ENCODE measurements at places on chromosomes 2 and 18.

DNA sequence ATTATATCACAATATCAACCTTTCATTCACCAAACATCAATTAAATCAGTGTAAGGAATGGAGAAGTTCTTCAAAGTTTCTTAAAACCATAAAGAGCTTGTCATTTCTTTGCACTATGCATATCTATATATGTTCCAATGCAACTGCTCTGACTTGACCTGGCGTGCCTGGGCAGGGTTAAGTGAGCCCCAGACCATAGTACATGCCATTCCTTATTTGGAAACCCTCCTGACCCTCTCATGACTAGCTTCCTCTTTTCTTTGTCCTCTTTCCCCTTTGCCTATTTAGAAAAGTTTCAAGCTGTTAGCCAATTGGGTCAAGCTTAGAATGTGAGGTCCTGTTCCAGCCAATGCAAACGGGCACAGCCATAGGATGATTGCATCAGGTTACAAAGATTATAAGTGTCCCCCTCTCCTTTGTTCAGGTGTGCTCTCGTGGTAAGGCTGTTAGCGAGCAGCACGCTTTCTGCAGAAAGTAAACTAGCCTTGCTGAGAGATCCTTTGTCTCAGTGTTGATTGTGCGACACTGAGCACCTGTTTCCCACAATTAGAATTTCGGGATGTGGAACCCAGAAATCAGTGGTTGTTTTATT is 78.2 kb upstream of the UXS1 start:
- DNase-seq, result no peak

DNA sequence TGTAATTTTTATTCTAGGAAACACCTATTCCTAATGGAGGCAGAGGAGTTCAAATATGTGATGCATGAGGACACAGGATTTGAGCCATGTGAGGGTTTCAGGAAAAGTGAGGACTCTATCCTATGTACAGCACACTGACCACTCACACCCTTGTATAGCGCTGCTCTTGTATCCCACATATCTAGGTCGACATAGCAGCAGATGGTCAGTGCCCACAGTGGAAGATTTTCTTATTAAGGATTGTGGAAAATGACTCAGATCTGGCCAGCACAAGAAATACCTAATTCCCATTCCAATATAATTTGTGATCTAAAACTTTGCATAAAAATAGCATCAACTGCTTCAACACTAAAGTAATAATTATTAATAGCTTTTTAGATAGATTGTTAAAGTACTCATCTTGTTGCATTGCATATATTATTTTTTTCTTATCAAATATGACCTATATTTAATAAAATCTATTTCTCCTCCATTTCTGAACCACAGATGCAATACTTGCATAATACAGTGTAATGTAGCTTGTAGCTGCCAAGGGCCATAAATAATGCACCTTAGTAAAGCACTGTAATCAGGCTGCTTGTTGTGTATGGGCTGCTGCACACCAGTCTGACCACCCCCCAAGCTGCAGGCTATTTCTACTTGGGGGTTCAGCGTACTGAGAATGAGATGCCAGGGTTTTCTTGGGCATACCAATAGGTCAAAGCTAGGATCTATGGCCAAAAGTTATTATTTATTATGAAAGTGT is 442.2 kb upstream of the CWC22 start:
- no peak for DNase-seq

GRCh38 chr2:136254681-136255080 is 136.7 kb upstream of the CXCR4 start:
- DNase-seq, result no peak

- peak; percentile 33 for DNase-seq
Observed at GRCh38 chr2:46535360-46535759, 56.0 kb downstream of the TMEM247 start.

- DNase-seq, result no peak
Observed at GRCh38 chr2:187566266-187566665, 12.0 kb upstream of the TFPI start.

DNA sequence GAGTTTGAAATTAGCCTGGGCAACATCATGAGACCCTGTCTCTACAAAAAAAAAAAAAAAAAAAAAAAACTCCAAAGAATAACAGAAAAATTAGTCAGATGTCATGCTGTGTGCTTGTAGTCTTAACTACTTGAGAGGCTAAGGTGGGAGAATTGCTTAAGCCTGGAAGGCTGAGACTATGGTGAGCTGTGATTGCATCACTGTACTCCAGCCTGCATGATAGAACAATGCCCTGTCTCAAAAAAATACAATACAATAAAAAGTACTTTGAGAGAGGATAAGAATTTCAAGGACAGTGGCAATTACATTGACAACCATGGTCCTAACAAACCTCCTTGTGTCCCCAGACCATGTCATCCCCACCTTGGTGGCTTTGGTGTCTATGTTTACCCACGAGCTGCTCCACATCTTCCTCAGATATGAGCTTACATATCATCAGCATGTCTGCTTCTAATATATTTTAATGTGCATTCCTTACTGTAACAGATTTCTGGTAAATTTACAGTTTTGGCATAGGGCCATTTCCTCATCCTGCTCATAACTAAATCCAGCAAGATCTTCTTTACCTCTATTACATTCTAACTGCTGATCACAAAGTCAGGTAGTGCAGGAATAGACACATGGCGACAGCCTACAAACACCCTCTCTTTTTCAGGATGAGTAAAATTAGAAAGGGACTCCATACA is 437.7 kb upstream of the HNRNPA3 start:
- DNase-seq, result no peak

- no peak for DNase-seq
Observed at GRCh38 chr2:157497638-157498314, 53.9 kb upstream of the CYTIP start.

- DNase-seq, result no peak
Observed at GRCh38 chr18:79647307-79647706, 32.3 kb upstream of the CTDP1 start.

DNA sequence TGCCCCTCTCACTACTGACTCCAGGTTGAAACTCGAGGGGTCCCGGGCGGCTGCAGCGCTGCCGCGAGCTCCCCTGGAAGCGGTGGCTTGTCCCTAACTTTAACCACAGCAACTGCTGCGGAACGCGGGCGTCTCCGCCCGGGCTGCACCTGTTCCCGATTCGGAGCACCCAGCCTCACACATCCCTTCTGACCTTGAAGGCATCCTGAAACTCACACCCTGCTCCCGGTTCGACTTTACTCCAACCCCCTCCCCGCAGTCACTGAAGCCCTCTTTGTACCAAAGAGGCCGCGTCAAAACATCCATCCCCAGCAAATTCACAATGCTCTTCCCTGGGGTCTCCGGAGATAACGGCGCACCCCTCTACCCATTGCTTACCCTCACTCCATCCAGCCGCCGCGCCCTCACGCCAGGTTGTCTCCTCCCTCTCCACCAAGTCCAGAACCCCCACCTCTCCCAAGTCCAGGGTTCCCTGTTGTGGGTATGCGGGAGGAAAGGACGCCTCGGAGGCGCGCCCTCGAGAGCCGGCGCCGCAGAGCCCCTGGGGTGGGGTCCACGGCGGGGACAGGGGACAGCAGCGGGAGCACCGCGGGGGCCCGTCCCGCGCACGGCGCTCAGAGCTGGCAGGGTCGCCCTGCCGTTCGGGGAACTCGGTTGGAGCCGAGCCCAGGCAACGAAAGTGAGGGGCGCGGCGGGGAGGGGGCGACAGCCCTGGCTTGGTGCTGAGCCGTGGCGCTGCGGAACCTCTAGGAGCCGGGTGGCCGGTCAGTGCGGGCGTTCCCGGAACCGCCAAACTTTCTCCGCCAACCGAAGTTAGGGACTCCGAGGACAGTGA is 934 bp downstream of the MYO5B start:
- DNase-seq, result no peak

DNA sequence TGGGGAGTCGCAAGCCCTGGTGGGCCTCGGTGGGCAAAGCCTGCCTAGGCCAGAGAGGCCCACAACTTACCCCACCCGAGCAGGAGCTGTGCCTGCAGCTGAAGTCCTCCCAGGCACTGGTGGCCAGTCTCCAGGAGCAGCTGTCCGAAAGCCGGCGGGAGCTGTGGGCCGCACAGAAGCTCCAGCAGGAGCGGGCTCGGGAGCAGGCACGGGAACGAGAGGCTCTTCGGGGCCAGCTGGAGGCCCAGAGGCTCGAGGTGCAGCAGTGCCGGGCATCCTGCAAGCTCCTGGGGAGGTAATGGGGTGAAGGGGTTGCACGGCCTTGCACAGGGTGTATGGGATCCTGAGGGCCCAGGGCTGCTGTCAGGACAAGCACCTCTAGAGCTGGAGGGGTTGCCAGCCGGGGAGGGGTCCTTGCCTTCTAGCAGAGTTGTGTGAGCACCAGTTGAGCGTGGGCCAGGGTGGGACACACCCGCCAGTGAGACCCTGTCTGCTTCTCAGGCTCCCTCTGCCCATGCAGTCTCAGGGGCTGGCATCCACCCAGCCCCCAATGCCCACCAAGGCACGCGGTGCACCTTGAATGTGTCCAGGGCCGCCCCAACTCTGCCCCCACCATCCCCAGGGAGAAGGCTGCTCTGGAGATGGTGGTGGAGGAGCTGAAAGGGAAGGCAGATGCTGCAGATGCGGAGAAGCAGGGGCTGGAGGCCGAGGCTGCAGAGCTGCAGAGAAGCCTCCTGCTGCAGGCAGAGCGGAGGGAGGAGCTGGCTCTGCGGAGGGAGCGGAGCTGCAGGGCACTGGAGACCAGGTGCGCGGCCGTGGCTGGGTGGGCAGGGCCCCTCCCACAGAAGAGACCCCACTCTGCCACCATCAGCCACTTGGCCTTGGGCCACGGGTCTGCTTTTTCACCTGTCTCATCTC is 27.2 kb downstream of the CROCC2 start:
- no peak for DNase-seq

DNA sequence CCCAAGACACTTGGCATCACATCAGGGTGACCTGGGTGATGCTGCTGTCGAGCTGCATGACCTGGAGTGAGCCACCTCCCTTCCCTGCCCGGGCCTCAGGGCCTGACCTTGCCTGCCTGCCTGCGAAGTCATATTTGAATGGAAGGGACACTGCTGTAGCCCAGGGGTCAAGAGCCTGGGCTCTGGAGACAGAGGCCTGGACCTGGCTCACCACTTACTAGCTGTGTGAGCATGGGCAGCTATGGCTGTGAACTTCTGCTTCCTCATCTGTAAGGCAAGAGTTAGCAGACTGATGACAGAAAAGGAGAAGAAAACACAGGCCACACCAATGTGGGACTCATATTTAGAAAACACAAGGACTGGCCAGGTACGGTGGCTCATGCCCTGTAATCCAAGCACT is 118.7 kb downstream of the ZFP36L2 start:
- no peak for DNase-seq

DNA sequence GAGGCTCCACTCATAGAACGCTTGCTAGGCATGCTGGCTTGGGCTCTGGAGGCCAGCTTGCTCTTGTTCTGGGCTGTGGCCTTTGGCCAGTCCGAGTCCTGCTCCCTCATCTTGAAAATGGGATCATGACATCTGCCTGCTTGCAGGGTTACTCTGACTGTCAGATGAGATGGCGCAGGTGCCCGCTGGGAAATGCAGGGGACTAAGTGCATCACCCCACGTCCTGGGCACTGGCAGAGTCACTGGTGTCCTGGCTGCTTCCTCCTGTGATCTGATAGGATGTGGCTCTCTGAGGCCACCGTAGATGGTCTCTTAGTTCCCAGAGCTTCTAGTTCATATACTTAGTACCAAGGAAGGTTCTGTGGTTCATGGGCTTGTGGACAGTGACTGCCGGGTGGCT is 18.5 kb downstream of the LDLRAD4 start:
- DNase-seq, result no peak

- no peak for DNase-seq
Observed at GRCh38 chr2:96249654-96250053, 16.1 kb downstream of the TMEM127 start.

Data from GF-D8 (cell line).